ENCODE measurements at places on chromosomes 6 and 20.

DNA sequence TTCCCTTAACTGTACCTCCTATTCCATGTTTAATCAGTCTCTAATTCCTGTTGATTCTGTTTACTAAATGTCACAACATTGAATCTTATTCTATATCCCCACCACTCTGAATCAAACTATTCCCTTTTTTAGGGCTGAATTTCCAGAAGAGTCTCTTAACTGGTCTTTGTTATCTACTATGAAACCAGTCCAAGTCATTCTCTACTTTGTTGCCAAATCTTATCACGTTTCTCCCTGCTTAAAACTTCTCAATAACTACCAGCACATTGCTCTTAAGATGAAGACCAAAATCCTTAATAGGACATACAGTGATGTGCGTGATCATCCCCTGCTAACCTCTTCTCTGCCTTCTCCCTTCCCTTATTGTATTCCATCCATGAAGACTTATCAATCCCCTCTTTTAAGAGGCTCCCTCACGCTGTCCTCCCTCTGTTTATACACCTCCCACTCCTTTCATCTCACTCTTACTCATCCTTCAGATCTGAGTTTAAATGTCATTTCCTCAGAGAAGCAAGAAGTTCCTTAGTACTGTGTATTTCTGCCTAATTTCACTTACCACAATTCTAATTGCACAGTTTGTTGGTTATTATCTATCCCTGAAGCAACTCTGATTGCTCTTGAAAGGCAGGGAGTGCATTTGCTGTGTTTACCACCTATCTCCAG lies 143.0 kb upstream of the AHI1 start:
- no peak for DNase-seq

GRCh38 chr6:135202836-135203235 lies 21.7 kb downstream of the MYB start:
- DNase-seq, result no peak

DNA sequence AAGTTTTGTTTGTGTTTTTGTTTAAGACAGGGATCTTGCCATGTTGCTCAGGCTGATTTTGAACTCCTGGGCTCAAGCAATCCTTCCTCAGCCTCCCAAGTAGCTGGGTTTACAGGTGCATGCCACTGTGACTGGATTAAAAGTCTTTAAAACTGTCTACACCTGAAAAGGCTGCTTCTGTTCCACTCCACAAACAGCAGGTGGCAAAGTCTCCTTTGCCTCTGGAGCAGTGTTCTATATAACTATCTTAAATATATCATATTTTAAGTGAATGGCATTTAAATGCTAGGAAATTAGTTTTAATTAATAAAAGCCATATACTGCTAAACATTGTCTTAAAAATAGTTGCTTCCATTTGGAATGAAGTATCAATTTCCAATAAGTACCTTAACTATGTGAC lies 89.2 kb upstream of the BCLAF1 start:
- no peak for DNase-seq

DNA sequence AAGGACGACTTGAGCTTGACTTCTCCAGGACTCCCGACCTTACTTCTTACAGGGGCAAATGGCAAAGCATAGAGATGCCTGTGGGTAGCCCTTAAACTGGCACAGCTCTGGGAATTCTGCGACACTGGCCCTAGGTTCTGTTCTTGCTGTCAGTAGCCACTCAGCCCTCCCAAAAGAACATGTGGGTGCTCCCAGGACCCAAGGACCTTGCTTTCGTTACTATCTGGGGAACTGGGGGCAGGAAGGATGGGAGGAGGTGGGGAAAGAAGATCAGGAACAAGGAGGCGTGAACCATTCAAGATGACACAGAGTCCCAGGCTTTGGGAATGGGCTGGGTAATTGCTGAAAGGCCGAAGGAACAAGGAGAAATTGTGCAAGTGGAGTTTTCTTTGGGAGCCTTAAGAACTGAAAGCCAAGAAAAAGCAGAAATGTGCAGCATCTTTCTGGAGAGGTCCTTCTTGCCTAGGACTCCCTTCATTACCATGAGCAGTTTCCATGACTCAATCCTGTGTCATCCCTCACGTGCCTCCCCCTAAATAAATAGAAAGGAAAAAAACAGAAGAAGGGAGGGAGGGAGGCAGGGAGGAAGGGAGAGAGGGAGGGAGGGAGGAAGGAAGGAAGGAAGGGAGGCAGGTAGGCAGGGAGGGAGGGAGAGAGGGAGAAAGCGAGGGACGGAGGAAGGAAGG lies 284.6 kb upstream of the FOXQ1 start:
- no peak for DNase-seq

- DNase-seq, result no peak
Observed at GRCh38 chr6:131205481-131206244, 70.4 kb downstream of the AKAP7 start.

DNA sequence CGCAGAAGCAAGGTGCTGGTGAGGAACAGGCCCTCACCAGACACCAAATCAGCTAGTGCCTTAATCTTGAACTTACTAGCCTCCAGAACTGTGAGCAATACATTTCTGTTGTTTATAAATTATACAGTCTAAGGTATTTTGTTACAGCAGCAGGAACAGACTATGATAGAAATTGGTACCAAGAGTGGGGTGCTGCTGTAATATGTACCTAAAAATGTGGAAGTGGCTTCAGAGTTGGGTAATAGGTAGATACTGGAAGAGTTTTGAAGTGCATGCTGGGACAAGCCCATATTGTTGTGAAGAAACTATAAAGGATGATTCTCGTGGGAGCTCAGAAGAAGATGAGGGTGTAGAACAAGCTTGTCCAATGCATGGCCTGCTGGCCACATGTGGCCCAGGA lies 866.8 kb downstream of the C6orf118 start:
- no peak for DNase-seq

GRCh38 chr6:157867981-157868380 lies 44.9 kb downstream of the SNX9 start:
- no peak for DNase-seq

- DNase-seq, result no peak
Observed at GRCh38 chr6:158643836-158644230, 710 bp downstream of the DYNLT1 start.

DNA sequence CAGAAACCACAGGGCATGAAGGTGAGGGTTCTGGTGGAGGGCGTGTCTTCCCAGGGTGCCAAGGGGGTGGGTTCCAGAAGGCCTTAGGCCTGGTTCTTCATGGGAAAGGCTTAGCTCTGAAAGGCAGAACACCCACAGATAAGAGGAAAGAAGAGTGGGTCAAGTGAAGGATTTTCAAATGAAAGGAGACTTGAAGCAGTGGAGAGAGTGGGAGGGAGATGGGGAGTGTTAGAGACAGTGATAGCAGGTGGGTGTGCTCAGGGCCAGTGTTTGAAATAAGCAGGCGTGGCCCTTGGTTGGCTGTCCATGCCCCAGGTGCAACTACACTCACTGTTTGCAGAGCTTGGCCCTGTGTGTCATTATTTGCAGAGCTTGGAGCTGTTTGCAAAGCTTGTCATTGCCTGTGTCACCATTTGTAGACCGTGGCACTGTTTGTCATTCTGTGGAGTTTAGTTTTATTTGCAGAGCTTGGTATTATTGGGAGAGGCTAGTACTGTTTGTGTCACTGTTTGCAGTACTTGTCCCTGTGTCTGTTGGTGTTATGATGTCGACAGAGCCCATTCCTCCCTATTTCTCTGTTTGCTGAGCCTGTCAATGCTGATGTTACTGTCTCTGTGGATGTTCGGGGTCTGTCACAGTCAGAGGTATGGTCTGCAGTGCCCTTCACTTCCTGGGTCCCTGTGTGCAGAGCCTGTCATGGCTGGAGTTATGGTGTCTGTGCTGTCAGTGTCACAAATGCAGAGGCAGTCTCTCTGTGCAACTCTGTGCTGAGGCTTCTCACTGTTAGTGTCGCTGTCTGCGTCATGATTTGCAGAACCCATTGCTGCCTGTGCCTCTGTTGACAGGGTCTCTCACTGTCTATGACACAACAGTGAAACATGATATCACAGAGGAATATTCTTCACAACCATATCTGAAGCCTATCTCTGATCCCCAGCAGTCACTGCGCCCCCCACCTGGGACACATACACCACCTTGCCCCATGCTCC lies 127.7 kb upstream of the LRFN2 start:
- DNase-seq, result no peak

DNA sequence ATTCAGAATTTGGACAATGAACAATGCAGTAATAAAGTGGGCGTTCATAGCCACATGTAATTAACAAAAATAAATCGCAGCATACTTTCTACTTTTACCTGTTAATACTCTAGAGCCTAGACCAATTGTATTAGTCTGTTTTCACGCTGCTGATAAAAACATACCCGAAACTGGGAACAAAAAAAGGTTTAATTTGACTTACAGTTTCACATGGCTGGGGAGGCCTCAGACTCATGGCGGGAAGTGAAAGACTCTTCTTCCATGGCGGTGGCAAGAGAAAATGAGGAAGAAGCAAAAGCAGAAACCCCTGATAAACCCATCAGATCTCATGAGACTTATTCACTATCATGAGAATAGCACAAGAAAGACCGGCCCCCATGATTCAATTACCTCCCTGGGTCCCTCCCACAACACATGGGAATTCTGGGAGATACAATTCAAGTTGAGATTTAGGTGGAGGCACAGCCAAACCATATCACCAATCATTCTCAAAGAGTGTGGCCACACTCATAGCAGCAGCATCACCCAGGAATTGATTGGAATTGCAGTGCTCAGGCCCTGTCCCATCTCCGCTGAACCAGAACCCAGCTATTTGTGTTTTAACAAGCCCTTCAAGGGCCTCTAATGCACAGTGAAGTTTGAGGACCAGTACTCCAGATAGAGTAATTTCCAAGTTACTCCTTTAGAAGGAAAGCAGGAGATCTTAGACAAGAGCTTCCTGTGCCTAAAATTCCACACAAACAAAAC lies 650.0 kb downstream of the KIF16B start:
- DNase-seq, result peak; percentile 2

DNA sequence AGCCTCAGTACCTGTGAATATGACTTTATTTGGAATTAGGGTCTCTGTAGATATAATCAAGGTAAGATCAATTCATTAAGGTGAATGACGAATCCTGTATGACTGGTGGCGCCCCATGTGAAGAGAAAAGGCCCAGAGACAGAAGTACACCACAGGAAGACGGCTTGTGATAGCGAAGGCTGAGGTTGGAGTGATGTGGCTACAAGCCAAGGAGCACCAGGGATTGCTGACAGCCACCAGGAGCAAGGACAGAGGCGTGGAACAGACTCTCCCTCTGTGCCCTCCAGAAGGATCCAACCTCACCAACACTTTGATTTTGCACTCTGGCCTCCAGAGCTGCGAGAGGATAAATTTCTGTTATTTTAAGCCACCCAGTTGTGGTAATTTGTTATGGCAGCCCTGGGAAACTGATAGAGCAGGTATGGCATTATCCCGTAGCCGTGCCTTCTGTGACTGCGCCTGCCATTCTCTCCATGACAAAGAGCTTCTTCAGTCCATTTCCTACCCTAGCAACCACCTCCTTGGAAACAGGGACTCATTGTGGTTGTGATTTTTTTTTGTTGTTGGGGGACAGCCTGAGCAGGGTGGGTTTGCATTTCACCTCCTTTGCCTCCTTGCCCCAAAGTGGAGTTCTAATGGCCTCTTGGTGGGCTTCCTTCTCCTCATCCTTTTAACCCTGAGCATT lies 29.6 kb downstream of the PTK7 start:
- DNase-seq, result no peak

- peak; percentile 52 for DNase-seq
Observed at GRCh38 chr20:52682237-52682636, 289.9 kb upstream of the TSHZ2 start.

DNA sequence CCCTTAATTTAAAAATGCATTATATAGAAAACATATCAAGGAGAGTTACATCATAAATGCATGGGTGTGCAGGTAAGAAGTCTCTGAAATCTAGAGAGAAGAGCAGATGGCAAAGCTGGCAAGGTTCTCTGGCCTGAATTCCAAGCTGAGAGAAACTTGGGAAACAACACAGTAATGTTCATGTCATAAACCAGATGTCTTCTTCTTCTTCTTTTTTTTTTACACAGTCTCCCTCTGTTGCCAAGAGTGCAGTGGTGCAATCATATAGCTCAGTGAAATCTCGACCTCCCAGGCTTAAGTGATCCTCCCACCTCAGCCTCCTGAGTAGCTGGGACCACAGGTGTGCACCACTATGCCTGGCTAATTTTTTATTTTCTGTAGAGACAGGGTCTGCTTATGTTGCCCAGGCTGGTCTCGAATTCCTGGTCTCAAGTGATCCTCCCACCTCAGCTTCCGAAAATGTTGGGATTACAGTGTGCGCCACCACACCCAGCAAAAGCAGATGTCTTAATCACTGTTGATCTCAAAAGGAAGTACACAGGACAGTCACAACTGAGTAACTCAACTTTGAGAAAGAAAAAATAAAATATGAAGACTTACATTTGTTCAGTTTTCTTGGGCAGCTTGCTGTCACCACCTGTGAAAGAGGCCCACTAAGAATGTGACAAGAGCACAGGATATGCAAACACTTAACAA lies 77.3 kb downstream of the DNAAF9 start:
- DNase-seq, result no peak

- DNase-seq, result peak; percentile 64
Observed at GRCh38 chr6:152206072-152206818, 398.8 kb downstream of the ESR1 start.

Data from suppressor macrophage treated with lipopolysaccharide for 1 hour (primary cell).